Left lobe of liver (tissue), 2 donors: ENCODE measurements at places on chromosomes 3 and 15.

GRCh38 chr3:186520431-186520830 lies 23.7 kb downstream of the CRYGS start:
- DNase-seq = no peak

- no peak for DNase-seq
Observed at GRCh38 chr3:167361306-167361705, 18.8 kb downstream of the ZBBX start.

GRCh38 chr3:68059628-68060152 lies 405.3 kb upstream of the SUCLG2 start:
- DNase-seq = no peak

DNA sequence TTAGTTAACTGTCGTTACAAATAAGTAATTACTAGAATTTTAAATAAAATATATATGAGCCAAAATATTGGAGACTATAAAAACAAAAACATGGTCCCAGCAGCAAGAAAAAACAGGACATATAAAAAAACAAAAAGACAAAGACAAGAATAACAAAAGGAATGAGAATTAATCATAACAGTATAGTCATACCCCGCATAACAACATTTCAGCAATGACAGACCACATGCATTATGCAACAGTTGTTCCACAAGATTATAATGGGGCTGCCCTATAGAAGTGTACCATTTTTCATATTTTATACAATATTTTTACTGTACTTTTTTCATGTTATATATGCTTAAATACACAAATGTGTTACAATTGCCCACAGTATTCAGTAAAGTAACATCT lies 5.6 kb downstream of the HLTF start:
- DNase-seq = no peak

GRCh38 chr3:152200476-152201420 lies 68.0 kb upstream of the MBNL1 start:
- no peak for DNase-seq

GRCh38 chr3:134748698-134749097 lies 46.4 kb upstream of the EPHB1 start:
- DNase-seq = no peak

GRCh38 chr3:101730839-101731238 lies 6.4 kb downstream of the CEP97 start:
- no peak for DNase-seq

- no peak for DNase-seq
Observed at GRCh38 chr15:81937189-81937588, 108.6 kb downstream of the MEX3B start.

DNA sequence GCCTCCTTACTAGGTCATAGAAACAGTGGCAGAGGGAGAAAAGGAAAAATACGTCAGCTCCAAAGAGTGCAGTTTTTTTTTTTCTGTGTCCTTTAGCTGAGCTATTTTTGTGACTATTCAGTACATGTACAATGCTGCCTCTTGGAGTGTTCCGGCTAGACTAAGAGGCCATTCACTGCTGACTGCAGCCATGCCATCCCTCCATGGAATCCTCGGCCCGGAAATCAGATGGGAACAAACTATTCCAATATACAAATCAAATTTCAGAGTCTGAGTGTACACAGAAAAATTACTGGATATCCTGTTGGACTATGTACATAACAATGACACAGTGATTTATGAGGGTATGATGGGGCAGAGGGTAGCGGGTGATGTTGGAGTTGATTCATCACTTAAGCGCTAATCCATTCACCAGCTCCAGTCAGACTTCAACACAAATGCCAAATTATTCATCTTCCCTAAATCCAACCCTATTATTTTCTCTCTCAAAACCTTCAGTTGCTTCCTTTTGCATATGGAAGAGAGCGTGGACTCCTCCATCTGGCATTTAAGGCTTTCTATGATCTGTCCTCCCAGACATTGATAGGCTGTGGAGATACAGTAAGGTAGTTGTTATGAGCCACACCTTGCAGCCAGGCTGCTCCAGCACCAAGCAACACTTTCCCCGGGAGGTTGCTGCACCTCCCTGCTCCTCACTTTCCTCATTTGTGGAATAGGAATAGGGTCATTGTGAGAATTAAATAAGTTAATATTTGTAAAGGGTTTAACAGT lies 109.1 kb downstream of the LPP start:
- DNase-seq = no peak

DNA sequence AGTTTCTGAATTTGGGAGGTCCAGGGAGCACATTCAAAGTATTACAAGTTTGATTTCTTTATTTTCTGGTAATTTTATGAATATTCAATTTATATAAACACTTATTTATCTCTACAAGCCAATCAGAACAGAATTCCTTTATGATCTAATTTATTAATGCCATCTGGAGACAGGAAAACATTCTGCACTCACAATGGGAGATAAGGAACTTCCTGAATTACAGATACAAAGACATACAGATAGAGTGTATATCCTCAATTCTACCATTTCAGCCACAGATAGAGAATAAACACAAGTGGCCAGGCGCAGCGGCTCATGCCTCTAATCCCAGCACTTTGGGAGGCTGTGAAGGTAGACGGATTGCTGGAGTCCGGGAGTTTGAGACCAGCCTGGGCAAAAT lies 86.0 kb downstream of the IQCH start:
- no peak for DNase-seq

DNA sequence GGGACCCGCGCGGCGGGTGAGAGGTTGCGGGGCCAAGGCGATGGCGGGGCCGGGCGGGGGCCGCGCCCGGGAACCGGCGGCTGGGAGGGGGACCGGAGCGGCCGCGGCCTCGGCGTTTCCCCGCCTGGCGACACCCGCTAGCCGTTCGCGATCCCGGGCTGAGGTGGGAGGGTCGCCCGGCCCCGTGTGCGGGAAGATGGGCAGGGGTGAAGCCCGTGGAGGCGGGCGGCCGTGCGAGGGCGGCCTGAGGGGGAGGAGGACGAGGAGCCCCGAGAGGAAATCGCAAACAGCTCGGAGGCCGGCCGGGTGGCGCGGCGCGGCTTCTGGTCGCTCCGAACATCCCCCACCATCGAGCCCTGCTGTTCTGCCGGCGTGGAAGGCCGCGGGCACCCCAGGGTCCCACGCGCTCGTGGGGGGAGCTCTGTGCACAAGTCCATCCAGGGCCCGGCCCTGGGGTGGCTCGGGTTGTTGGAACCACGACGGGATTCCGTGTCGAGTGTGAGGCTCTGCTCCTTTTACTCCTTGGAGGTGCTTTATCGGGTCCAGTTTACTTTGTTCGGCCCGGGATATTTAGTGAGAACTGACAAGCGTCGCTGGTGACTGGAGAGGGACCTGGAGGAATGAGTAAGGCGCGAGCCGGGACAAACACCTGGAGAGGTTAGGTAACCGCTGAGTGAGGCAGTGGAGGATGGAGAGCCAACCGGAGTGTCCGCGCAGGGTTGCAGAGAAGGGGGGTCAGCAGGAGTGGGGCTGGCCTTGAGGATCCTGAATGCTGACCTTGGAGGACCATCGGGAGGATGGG lies 728 bp downstream of the CRTC3 start:
- DNase-seq = peak; percentile 56

GRCh38 chr3:197791892-197792647 lies 1.0 kb downstream of the LRCH3 start:
- DNase-seq = no peak

DNA sequence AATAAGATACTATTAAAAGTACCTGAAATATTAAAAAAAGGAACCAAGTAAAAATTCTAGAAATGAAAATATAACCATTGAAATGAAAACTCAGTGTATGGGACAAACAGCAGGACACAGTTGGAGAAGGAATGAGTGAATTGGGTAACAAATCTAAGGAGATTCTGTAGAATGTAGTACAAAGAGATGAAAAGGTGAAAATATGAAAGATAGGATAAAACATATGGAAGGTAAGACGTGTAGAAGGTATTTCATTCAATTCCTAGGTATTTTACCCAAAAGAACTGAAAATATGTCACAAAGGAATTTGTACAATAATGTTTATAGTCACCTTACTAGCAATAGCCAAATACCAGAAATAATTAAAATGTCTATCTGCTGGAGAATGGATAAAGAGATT lies 82.9 kb upstream of the CCNL1 start:
- DNase-seq = no peak

DNA sequence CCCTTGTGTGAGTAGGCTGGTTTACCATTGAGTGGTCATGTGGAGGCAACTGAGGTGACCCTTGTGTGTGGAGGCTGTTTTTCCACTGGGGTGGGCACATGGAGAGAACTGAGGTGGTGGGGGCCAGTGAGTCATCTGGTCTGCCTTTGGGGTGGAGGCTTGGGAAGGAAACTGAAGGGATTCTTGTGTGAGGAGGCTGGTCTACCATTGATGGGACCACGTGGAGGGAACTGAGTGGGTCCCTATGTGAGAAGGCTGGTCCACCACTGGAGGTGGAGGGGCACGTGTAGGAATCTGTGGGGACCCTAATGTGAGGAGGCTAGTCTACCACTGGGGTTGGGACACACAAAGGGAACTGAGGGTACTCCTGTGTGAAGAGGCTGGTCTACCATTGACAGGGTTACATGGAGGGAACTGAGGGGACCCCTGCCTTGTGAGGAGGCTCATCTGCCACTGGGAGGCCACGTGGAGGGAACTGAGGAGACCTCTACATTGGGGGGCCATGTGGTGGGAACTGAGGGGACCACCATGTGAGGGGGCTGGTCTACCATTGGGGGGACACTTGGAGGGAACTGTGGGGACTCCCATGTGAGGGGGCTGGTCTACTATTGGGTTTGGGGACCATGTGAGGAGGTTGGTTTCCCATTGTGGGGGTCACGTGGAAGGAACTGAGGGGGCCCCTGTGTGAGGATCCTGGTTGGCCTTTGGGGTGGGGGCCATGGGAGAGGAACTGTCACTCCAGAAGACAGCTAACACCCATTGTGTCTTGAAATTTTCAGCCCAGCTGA lies 164.5 kb downstream of the WNT7A start:
- peak; percentile 23 for DNase-seq

DNA sequence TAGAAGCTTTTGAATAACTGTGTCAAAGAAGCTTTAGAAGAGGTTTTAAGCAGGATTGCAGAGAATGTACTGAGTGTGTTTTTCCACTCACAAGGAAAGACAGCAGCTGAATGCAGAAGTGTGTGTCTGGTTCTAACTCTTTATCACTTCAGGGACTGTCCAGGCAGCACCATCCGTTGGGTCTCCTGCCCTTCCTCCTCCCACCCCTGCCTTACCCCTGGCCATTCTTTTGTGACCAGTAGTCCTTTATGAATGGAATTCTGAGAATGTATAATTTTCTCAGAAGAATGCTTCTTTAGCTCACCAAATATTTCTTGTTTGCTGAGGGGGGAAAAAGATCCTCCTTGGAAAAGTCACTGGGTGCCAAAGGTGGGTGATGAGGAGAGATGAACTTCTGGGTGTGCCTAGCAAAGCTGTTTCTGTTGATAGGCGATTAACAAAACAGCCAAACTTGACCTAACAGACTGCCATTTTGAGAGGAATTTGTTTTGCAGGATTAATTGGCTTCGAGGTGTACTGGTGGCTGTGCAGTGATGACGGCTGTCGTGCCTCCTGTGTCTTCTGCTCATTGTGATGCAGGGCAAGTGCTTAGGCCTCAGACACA lies 70.9 kb downstream of the IGF1R start:
- no peak for DNase-seq

DNA sequence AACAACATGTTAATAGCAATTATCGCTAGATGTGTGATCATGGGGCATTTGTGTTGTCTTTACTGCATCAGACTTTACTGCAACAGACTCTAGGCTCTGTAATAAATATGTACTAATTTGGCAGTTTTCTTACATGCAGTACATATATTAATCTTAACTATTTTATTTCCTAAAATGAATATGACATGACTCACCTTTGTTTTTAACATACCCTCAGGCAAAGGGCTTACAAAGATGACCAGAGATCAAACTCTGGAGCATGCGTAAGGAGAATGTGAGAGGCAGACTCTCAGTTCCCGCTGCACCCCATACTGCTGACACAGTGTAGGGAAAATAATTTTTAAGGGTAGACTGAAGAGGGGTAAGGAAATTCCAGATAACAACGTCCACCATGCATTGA lies 7.2 kb upstream of the FAM174B start:
- DNase-seq = no peak

GRCh38 chr3:13004376-13004775 lies 68.9 kb downstream of the IQSEC1 start:
- DNase-seq = no peak

GRCh38 chr3:52140000-52140399 lies 14.2 kb downstream of the POC1A start:
- DNase-seq = no peak

DNA sequence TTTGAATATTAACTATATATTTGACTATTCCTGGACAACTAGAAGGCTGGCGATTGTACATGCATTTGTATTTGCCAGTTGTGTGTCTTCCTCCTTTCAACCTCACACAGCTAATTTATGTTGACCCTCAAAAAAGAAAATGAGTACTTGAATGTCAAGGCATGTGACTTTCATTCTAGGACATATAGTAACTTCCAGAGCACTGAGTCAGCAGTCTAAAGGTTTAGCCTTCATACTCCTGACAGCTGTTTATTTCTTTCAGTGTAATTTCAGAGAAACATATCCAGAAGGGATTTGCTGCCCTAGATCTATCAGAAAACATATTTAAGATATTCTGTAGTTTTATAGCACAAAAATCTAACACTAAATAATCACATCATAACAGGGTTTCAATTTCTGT lies 74.6 kb upstream of the GOLGA8J start:
- no peak for DNase-seq

- no peak for DNase-seq
Observed at GRCh38 chr3:8421711-8422110, 79.9 kb upstream of the LMCD1 start.

GRCh38 chr15:95519887-95520286 lies 810.6 kb upstream of the NR2F2 start:
- no peak for DNase-seq

GRCh38 chr3:145175626-145176025 lies 985.4 kb downstream of the PLOD2 start:
- no peak for DNase-seq

DNA sequence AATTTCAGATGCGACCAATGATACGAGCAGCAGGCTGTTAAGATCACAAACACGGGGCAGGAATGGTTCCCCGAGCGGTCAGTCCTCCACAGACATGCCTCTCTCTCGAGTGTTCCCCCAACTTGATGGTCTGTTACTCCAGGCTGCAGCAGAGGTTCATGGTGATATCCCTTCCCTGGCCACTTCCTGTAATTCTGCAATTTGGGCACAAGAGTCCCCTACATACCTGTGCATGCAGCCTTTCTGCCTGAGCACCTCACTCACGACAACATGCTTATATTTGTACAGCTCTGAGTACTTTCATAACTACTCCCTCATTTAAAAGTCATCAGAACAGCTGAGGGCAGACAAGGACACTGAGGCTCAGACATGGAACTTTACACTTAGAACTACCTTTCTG lies 408.1 kb upstream of the NR2F2 start:
- no peak for DNase-seq

- no peak for DNase-seq
Observed at GRCh38 chr3:152043620-152044019, 170.2 kb downstream of the SUCNR1 start.

- no peak for DNase-seq
Observed at GRCh38 chr15:100879464-100880138, at the start of gene ALDH1A3. ALDH1A3 (plus strand) TSS chr15:100879831; CDS start chr15:100879908, 77 bp downstream.

GRCh38 chr3:180989291-180990163 lies at the start of gene DNAJC19:
DNAJC19 (minus strand) TSS chr3:180989736; CDS start chr3:180989602, 134 bp downstream.
- DNase-seq = peak; percentile 97

- DNase-seq = no peak
Observed at GRCh38 chr3:45881078-45882022, 5.0 kb upstream of the CCR9 start.

GRCh38 chr3:100389025-100389424 lies 11.9 kb downstream of the TOMM70 start:
- DNase-seq = no peak
